ENCODE measurements at places on chromosomes 6 and 20.

GRCh38 chr6:11575408-11576033 is 38.0 kb downstream of the TMEM170B start:
- H3K27ac ChIP-seq: no peak overlapping the region
- H3K27me3 ChIP-seq: no peaks in the 10 kb centered on the region
- peak; percentile 16 for DNase-seq
- no peaks in the 10 kb centered on the region for H3K4me1 ChIP-seq
- no peak overlapping the region for H3K4me3 ChIP-seq

- H3K4me1 ChIP-seq: no peaks in the 10 kb centered on the region
- H3K36me3 ChIP-seq: no peaks in the 10 kb centered on the region
- H3K27ac ChIP-seq: no peak overlapping the region
- no peak for DNase-seq
- H3K4me3 ChIP-seq: no peak overlapping the region
- H3K27me3 ChIP-seq: no peaks in the 10 kb centered on the region
Measured at GRCh38 chr20:23079016-23079351, 7.1 kb downstream of the CD93 start.

GRCh38 chr6:138593909-138594757 is 94.8 kb upstream of the NHSL1 start:
- no peaks in the 10 kb centered on the region for H3K27me3 ChIP-seq
- DNase-seq: no peak
- H3K27ac ChIP-seq: no peak overlapping the region
- no peaks in the 10 kb centered on the region for H3K36me3 ChIP-seq

GRCh38 chr6:51865176-51865575 is 222.2 kb downstream of the PKHD1 start:
- no peak overlapping the region for H3K4me3 ChIP-seq
- no peaks in the 10 kb centered on the region for H3K27me3 ChIP-seq
- DNase-seq: no peak
- no peak overlapping the region for H3K27ac ChIP-seq
- H3K36me3 ChIP-seq: no peaks in the 10 kb centered on the region
- H3K4me1 ChIP-seq: no peaks in the 10 kb centered on the region

- no peaks in the 10 kb centered on the region for H3K4me1 ChIP-seq
- no peaks in the 10 kb centered on the region for H3K27me3 ChIP-seq
Measured at GRCh38 chr6:131295081-131295480, 159.8 kb downstream of the AKAP7 start.

- no peaks in the 10 kb centered on the region for H3K27me3 ChIP-seq
- no peak overlapping the region for H3K27ac ChIP-seq
- no peaks in the 10 kb centered on the region for H3K36me3 ChIP-seq
- DNase-seq: no peak
Measured at GRCh38 chr6:109695468-109695867, 4.4 kb downstream of the FIG4 start.

DNA sequence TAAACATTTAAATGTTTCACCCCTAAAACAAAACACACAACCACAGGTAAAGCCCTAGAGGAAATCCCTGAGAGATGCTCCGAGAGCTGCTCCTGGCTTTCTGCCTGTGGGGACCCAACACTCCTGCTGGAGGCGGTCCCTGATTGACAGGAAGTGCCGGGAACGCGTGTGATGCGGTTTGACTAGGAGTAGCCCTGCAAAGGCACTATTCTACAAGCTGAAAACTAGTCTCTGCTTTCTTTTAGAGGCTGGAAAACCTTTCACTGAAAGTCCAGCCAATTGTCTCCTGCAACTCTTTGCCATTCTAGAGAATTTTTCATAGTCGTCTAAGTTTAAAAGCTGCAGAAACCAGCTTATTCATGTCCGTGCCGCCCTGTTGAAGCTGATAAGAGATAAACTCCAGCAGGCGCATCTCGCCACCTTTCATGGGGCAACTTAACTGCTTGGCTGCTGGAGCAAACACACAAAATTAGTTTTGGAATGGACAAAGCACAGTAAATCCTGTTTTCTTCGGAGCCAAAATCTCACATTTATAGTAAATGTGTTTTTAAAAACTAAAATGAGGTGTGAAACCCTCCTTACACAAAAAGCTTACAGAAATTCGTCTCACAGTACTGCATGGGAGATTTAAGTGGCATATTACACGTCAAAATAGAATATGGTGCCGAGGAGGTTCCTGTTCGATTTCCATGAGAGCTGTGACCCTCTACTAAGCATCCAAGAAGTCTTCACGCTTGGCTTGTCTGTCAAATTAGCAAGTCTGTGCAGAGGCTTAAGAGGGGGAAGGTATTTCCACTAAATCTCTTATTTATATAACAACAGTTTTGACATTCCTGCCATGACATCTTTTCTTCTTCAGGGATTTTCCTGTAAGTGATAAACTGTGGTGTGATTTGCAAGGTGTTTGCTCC is 46.9 kb downstream of the DACT2 start:
- H3K27ac ChIP-seq: no peak overlapping the region
- DNase-seq: no peak
- H3K36me3 ChIP-seq: no peaks in the 10 kb centered on the region
- H3K4me3 ChIP-seq: no peak overlapping the region

DNA sequence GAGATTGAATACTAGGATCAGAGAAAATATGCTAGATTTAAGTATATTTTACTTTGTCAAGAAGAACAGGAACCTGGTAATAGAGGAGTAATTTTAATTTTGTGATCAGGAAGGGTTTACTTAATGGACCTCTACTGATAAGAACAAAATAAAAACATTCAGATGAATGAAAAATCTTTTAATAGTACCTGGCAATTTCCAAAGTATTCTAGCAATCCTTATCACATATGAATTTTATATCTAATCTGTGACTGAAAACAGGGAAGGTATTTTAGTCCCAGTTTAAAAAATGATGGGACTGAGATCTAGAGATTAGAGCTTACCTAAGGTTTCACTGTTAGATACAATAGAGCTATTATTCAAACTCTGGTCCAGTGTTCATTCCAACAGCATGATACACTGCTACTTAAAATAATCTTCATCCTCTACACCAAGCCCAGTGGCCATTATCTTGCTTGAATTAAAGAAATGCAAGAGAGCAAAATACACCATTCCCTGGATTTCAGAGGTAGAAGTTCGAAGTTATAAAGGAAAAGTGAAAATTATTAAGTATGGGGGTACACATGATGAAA is 13.5 kb downstream of the SLC17A5 start:
- no peak for DNase-seq
- no peak overlapping the region for H3K4me3 ChIP-seq
- H3K27ac ChIP-seq: no peak overlapping the region
- no peaks in the 10 kb centered on the region for H3K27me3 ChIP-seq

DNA sequence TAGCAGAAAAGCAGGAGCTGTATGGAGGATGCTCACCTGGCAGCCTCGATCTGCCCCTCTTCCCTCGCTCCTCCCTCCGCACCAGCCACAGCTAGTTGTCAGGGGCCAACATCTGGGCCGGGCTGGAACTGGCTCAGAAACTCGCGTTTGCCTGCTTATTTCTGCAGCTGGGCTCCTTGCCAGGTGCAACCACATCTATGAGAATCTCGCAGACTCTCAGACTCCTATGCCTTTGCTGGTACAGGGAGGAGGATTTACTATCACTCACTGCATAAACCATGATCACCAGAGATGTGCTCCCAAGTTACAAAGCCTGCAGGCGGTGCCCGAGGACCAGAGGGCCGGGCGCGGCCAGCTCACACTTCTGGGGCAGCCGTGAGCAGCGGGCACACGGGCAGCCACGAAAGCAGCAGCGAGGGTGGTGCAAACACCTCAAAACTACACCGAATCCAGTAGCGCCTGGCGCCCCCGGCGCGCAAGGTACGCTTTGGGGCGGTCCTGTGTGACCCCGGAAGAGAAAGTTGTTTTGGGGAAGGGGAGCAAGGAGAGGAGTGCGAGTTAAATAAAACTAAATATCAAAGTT is 577 bp upstream of the LRRC1 start:
- peaks cover 13% of the 10 kb centered on the region for H3K4me1 ChIP-seq
- peak overlapping the region; percentile 41 for H3K27ac ChIP-seq
- peak overlapping the region; percentile 92 for H3K4me3 ChIP-seq
- peak; percentile 17 for DNase-seq

GRCh38 chr6:166331503-166332415 is 10.6 kb downstream of the SFT2D1 start:
- no peak for DNase-seq
- H3K27ac ChIP-seq: no peak overlapping the region
- H3K4me1 ChIP-seq: peaks cover 21% of the 10 kb centered on the region
- H3K27me3 ChIP-seq: no peaks in the 10 kb centered on the region
- H3K36me3 ChIP-seq: peaks cover 14% of the 10 kb centered on the region

- DNase-seq: no peak
- H3K4me3 ChIP-seq: no peak overlapping the region
- H3K27me3 ChIP-seq: no peaks in the 10 kb centered on the region
Measured at GRCh38 chr20:23634985-23635767, 2.6 kb downstream of the CST3 start.

- H3K36me3 ChIP-seq: no peaks in the 10 kb centered on the region
- no peaks in the 10 kb centered on the region for H3K4me1 ChIP-seq
- DNase-seq: no peak
- H3K27ac ChIP-seq: no peak overlapping the region
- H3K27me3 ChIP-seq: no peaks in the 10 kb centered on the region
- H3K4me3 ChIP-seq: no peak overlapping the region
Measured at GRCh38 chr6:151749341-151749740, 58.1 kb upstream of the ESR1 start.

- H3K4me3 ChIP-seq: no peak overlapping the region
- no peak overlapping the region for H3K27ac ChIP-seq
Measured at GRCh38 chr6:3731700-3732099, 19.8 kb downstream of the PXDC1 start.

- DNase-seq: peak; percentile 52
- peaks cover 24% of the 10 kb centered on the region for H3K36me3 ChIP-seq
- peak overlapping the region; percentile 18 for H3K4me3 ChIP-seq
- H3K4me1 ChIP-seq: peaks cover 41% of the 10 kb centered on the region
- peak overlapping the region; percentile 71 for H3K27ac ChIP-seq
Measured at GRCh38 chr20:51525241-51526105, 17.0 kb downstream of the NFATC2 start.

DNA sequence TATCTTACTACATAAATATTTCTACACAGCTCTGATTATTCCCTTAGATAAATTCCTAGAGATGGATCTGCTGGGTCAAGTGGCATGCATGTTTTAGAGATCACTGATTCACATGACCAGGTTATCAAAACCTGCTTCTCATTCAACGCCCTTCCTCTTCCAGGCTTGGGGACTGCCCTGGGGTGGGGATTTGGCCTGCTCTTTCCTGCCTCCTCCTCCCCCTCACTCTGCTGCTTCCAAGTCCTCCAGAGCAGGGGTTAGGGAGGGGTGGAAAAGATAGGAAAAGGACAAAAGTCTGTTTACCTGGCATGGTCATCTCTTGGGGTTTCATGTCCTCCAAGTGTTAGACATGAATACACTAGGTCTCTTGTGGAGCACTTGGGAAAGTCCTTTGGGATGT is 105.6 kb upstream of the GPR6 start:
- no peak overlapping the region for H3K4me3 ChIP-seq
- DNase-seq: no peak
- H3K27me3 ChIP-seq: no peaks in the 10 kb centered on the region
- H3K27ac ChIP-seq: no peak overlapping the region

DNA sequence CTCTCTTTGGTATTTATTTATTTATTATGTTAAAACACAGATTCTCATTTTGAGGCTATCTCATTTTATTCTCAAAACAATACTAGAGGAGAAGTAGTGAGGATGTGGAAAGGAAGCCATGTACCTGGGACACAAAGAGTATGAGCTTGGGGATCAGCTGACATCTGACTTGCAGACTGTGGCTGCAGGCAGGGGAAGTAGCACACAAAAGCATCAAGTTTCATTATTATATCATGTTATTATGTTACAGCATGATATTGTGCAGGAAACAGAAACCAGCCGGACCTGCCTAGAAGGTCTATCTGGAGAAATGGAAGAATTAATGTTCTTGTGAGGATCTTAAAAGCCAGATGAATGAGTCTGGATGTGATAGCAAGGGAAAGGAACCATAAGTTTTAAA is 248.2 kb downstream of the KHDC1L start:
- H3K4me1 ChIP-seq: no peaks in the 10 kb centered on the region
- no peak for DNase-seq
- no peaks in the 10 kb centered on the region for H3K27me3 ChIP-seq
- H3K27ac ChIP-seq: no peak overlapping the region
- H3K36me3 ChIP-seq: no peaks in the 10 kb centered on the region

GRCh38 chr20:44392776-44393607 is 37.5 kb downstream of the HNF4A start:
- no peaks in the 10 kb centered on the region for H3K27me3 ChIP-seq
- no peaks in the 10 kb centered on the region for H3K36me3 ChIP-seq
- no peak overlapping the region for H3K4me3 ChIP-seq

DNA sequence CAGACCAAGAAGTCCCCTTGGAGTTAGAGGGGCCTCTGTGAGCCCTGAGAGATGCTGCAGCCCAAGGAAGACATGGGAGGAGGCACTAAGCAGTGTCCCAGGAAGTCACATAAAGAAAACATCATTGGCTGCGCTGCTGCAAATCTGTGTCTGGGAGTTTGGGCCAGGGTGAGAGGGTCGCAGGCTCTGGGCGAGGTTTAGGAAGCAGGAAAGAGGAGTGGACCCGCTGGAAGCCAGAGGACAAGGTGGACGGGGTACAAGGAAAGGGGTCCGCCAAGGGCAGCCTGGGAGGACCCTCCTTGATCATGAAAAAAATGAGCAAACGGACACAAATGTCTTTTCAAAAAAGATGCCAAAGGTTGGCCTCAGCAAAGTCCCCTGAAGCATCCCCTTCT is 15.5 kb upstream of the SERPINB1 start:
- peak overlapping the region; percentile 95 for H3K27ac ChIP-seq
- no peak for DNase-seq
- H3K4me3 ChIP-seq: peak overlapping the region; percentile 16
- H3K36me3 ChIP-seq: no peaks in the 10 kb centered on the region

DNA sequence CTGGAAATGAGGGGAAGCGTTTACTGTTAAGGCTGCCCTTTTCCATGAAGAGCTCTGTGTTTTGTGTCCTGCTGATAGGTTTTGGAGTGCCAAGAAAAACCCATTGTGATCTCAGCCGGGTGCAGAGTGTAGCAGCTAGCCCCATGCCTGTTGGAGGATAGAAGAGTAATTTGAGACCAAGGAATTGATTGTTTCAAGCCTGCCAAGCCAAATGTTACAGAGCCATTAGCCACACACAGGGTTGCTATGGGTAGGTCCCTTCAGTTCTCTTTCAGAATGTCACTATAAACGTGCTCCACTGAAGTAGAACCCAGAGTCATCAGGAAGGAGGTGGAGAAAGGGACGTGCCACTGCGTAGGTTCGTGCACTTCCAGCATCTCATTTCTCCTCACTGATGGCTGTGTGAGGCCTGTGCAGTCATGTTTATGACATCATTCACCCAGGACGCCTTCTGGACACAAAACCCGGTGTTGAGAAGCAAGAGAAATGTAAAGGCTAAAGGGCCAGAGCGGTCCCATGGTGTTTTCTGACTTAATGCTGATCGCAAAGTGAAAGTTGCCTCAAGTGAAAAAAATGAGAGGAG is 6.6 kb downstream of the GMPR start:
- no peak overlapping the region for H3K27ac ChIP-seq
- peaks cover 3% of the 10 kb centered on the region for H3K27me3 ChIP-seq
- no peak overlapping the region for H3K4me3 ChIP-seq
- H3K36me3 ChIP-seq: no peaks in the 10 kb centered on the region
- no peaks in the 10 kb centered on the region for H3K4me1 ChIP-seq
- no peak for DNase-seq
